ENCODE measurements at places on chromosomes 2 and 18. TPM values are rescaled to one million over a fixed set of nuclear protein-coding genes. Genes with fewer than 3 reads are reported as not detected.

- DNase-seq: no peak
Measured at GRCh38 chr2:113158884-113159553, 14.8 kb upstream of the PSD4 start.

DNA sequence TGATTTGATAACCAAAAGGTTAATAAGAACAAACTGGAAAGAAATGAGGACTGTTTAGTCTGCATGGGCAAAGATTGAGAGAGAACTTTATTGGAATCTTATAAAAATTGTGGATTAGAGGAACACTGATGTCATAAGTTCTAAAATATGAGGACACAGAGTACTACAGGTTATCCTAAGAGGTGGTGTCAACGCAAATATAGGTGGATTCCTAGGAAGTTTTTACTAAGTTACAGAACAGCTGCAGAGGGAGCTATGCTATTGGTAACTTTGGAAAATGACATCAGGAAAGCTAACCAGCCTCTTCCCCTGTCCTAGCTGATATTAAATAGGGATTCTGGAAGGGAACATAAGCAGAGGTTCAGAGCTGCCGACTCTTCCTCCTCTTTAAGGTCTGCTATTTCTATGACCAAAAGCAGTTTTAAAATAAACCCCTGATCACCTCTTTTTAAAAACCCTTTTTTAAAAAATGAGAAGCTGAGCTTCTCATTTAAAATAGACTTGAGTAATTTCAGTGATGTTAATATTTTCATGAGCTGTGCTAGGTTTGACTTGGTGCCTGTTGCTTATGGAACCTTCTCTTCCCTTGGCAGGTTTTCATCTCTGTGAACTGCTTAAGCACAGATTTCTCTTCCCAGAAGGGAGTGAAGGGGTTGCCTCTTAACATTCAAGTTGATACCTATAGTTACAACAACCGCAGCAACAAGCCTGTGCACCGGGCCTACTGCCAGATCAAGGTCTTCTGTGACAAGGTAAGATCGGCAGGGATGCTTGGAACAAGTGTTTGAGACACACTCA is 34.2 kb downstream of the GRHL1 start:
- DNase-seq: no peak

- no peak for DNase-seq
Measured at GRCh38 chr2:239994086-239994485, 31.1 kb downstream of the NDUFA10 start.

DNA sequence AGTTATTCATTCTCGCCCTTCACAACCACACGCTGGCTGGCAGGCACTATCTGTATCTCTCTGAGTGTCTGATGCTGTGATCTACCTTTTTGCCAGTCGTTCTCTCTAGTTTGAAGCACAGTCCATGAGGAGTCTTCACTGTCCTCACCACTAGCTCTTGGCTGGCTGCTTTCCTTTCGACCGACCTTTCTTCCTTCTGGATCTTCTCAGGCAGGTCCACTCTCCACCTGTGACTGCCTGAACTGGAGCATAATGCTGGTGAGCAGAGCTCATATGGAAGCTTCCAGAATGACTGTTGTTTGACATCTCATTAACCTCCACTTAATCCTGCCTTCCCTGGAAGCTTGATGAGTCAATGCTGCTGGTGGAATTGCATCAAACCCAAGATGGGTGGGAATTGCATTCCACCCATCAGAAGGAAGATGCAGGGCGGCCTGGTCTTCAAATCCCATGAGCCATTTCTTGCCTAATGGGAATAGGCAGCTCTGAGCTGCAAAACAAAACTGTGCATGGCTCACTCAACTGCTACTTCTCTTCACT is 283.5 kb upstream of the HDAC4 start:
- DNase-seq: no peak

- DNase-seq: no peak
Measured at GRCh38 chr2:170030040-170030439, 147.9 kb upstream of the MYO3B start.

DNA sequence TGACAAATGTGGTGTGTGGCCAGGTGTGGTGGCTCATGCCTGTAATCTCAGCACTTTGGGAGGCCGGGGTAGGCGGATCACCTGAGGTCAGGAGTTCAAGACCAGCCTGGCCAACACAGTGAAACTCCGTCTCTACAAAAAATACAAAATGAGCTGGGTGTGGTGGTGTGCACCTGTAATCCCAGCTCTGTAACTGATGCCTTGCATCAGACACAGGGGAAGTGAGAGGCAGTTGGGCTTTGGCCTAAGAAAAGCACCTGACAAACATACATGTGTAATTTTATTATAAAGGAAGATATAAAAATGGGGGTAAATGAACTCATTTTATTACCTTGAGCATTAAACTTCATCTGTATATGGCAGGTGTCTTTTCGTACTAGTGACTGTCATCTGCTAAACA is 66.7 kb upstream of the FAM136A start:
- no peak for DNase-seq

DNA sequence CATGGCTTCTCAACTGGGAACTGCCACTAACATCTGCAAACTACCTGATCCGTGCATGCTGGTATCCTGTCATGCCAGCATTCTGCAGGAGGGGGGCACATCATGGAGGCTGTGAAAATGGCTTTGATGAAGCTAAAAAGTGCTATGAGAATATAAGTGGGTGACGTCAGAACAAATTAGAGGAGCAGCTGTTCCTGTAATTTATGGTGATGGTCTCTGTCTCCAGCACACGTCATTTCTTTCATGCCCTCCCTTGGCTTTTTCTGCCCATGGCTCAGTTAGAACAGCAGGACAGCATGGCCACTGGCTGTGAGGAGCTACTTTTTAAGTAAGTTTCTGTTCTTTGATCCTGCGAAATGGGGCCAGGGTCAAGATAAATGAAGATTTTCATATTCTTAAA is 466.3 kb downstream of the THSD7B start:
- no peak for DNase-seq

DNA sequence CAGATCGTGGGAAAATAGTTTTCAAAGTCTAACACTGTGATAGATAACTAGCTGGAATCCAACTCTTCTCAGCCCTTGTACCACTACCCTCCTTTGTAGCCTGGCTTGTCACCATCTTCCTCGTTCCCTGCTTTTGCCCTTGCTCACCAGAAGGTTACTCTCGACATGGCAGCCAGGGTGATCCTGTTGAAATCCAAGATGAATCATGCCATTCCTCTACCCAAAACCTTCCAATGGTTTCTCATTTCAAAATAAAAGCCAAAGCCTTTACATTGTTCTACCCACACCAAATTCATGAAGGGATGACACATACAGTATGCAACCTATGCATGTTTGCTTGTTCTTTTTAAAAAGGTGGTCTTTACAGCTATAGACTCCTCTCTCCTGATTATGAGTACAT is 45.7 kb downstream of the STAT4 start:
- no peak for DNase-seq

- no peak for DNase-seq
Measured at GRCh38 chr2:28661589-28662001, 90.0 kb upstream of the PPP1CB start.

- DNase-seq: no peak
Measured at GRCh38 chr2:225466891-225467604, 67.5 kb downstream of the NYAP2 start.

GRCh38 chr2:61949714-61950560 is 44.5 kb downstream of the COMMD1 start:
- DNase-seq: no peak

DNA sequence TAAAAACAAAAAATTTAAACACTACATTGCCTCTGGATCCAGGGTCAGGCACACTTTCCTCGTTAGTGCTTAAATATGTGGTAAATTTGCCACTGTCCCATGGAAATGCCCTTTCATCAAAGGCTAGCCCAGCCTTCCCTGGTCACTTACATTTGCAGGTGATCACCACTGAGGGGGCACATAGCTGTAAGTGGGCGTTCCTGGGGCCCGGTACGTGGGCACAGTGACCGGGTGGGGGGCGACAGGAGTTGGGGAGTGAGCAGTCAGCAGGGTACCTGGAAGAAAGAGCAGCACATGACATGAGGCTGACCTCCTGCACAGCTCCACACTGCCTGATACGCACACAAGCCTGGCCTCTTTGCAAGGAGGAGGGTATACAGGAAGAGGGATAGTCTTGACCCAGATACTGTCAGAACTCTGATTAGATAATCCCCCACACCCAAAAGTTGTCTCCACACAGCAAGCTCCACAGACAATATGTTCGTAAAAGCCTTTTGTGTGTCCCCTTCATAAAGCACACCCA is 40.5 kb downstream of the FAM168B start:
- no peak for DNase-seq

GRCh38 chr2:168495524-168495923 is 39.5 kb downstream of the CERS6 start:
- no peak for DNase-seq

DNA sequence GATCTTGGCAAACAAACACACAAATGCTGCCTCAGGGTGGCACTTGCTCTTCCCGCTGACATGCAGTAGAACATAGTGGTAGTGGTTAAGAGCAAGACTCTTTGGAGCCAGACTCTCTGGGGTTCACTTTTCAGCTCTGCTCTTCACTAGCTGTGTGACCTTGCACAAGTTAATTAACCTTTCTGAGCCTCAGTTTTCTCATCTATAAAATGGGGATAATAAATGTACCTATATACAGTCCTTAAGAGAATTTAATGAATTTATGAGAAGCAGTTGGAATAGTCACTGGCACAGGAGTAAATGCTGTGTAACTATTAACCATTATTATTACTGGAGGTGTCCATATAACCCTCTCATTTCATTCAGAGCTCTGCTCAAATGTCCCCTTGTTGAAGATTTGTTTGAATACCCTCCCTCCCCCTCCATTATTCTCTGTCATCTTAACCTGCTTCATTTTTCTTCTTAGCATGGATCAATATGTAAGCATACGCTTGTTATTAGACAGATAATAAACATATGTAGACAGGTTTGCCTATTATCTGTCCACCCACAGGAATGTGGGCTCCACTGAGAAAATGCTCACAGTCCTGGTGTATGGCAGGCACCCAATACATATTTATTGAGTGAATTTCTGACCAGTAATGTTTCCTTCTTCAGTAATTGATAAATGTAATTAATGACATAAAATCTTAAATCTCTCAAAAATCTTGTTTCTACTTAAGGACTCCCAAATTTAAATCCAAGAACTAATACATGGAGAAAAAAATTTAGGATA is 64.5 kb downstream of the TSPYL6 start:
- no peak for DNase-seq

- no peak for DNase-seq
Measured at GRCh38 chr2:72738096-72738495, 87.7 kb downstream of the EXOC6B start.

- DNase-seq: no peak
Measured at GRCh38 chr18:2180586-2180985, 390.7 kb downstream of the METTL4 start.

GRCh38 chr18:29234751-29235150 is 1057.8 kb upstream of the CDH2 start:
- no peak for DNase-seq

DNA sequence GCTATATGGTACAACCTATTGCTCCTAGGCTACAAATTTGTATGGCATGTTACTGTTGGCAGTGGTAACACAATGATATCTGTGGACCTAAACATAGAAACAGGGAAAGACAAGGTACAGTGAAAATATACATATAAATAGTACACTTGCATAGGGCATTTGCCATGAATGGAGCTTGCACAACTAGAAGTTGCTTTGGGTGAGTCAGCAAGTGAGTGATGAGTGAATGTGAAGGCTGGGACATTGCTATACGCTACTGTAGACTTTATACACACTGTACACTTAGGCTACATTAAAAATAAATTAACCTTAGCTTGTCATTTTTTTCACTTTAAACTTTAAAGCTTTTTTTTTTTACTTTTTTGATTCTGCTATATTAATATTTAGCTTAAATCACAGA is 500.0 kb upstream of the SETBP1 start:
- no peak for DNase-seq

DNA sequence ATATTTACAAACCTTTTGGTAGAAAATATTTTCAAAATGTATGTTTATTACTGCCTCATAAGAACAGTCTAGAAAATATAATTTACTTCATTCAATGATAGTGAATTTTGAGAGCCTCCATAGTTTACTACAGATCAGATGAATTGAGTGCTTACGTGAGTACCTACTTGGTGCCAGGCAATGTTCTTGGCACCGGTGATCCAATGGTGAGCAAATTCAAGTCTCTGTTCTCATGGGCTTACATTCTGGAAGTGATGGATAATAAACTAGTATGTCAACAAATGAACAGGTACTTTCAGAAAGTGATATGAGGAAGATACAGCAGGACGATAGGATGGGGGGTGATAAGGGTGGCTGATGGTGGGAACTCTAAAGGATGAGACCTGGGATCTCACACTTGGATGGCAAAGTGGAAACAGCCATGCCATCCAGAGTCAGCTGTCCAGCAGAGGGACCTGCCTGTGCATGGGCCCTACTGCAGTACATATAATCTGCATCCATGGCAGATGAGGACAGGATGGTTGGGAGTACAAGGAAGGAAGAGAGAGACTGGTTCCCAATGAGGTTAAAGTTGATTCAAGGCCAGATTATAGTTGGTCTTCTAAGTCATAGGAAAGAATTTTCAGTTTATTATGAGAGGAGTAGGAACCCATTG is 277.0 kb downstream of the NEDD4L start:
- no peak for DNase-seq

Gene TBR1
- total RNA-seq: not detected

Gene GPBAR1
- 2.6 TPM for total RNA-seq

Gene NBAS
- 38.8 TPM for total RNA-seq

Gene ICOS
- 2.1 TPM for total RNA-seq

Gene LBH
- total RNA-seq: 272 TPM

Gene SERPINB5
- total RNA-seq: 0.55 TPM

Gene SLC8A1
- 53.8 TPM for total RNA-seq

Gene PLCL1
- total RNA-seq: 7.7 TPM

Gene ERMN
- 0.32 TPM for total RNA-seq
